ENCODE measurements at places on chromosomes 16 and 17.

DNA sequence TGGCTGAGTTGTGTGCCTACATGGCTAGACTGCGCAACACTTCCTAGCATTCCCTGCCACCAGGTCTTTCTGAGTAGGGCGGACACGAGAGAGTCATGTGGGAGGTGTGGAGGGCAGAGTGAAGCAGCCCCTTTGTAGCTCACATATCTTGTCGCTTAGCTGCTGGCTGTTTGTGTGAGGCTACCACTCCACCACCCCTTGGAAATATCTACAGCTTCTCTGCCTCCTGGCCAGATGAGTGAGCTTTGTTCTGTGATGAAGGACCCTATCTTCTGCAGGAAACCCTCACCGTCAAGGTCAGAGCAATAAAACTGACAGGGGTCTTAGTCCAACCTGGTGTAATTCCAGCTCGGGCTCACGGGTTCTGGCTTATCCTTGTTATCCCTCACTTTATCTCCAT lies 232.1 kb upstream of the ASIC2 start:
- DNase-seq: no peak

- DNase-seq: no peak
Observed at GRCh38 chr17:1559047-1560043, 3.2 kb downstream of the PITPNA start.

DNA sequence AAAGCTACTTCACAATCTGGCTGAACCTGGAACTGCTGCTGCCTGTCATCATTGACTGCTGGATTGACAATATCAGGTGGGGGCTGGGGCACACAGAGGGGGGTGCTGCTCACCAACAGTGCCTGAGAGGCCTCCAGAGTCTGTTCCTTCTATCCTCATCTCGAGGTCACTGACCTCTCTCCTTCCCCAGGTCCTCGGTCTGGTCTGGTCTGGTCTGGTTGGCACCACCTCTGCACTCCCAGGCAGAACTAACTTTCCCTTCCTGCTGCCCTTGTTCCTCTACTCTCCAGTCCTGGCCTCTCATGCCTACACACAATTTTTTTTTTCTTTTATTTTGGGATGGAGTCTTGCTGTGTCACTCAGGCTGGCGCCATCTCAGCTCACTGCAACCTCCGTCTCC lies 4.2 kb downstream of the PLA2G15 start:
- no peak for DNase-seq

- DNase-seq: no peak
Observed at GRCh38 chr16:51134269-51134812, 16.7 kb downstream of the SALL1 start.

GRCh38 chr17:45307290-45308015 lies 9.4 kb downstream of the MAP3K14 start:
- DNase-seq: peak; percentile 85

DNA sequence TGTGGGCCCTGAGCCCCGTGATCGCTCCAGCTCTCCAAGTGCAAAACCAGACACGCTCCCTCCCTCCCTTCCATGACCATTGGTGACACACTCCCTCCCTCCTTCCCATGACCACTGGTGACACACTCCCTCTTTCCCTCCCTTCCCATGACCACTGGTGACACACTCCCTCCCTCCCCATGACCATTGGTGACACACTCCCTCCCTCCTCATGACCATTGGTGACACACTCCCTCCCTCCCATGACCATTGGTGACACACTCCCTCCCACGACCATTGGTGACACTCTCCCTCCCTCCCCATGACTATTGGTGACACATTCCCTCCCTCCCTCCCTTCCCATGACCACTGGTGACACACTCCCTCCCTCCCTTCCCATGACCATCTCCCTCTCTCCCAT lies 56.3 kb downstream of the LMF1 start:
- no peak for DNase-seq

- DNase-seq: no peak
Observed at GRCh38 chr17:49193513-49194296, 16.7 kb downstream of the GNGT2 start.

Measured in NCI-H446 treated with DMSO at 0.1 percent for 48 hours (cell line).